Activated T-cell treated with anti-CD3 and anti-CD28 coated beads, Interleukin-2, amount 50 U/mL, for 72 hours (primary cell): ENCODE measurements at places on chromosomes 1 and 21.

- peak overlapping the region; percentile 100 for H3K27ac ChIP-seq
- H3K36me3 ChIP-seq: peaks cover 31% of the 10 kb centered on the region
- peak overlapping the region; percentile 91 for H3K4me3 ChIP-seq
- no peak for DNase-seq
- H3K27me3 ChIP-seq: no peaks in the 10 kb centered on the region
Measured at GRCh38 chr1:8879464-8879921, 1.0 kb upstream of the ENO1 start.

- no peaks in the 10 kb centered on the region for H3K36me3 ChIP-seq
- H3K4me3 ChIP-seq: no peak overlapping the region
- H3K27ac ChIP-seq: no peak overlapping the region
Measured at GRCh38 chr1:245292553-245292952, 137.8 kb downstream of the KIF26B start.

DNA sequence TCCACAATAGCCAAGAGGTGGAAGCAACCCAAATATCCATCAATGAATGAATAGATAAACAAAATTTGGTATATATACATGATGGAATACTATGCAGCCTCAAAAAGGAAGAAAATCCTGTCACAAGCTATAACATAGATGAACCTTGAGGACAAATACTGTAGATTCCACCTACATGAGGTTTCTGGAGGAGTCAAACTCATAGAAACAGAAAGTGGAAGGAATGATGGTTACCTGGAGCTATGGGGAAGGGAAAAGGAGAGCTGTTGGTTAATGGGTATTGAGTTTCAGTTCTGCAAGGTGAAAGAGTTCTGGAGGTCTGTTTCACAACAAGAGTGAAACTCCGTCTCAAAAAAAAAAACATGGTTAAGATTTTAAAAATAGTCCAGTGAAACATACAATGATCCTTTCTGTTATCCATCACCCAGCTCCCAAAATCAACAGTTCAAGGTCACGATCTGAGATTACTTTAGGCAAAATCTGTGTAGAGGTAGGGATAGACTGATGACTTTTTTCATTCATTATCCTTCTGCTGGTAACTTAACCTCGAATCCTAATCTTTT is 80.8 kb upstream of the HNRNPU start:
- H3K4me3 ChIP-seq: no peak overlapping the region
- no peaks in the 10 kb centered on the region for H3K36me3 ChIP-seq
- no peaks in the 10 kb centered on the region for H3K27me3 ChIP-seq
- H3K4me1 ChIP-seq: no peaks in the 10 kb centered on the region

DNA sequence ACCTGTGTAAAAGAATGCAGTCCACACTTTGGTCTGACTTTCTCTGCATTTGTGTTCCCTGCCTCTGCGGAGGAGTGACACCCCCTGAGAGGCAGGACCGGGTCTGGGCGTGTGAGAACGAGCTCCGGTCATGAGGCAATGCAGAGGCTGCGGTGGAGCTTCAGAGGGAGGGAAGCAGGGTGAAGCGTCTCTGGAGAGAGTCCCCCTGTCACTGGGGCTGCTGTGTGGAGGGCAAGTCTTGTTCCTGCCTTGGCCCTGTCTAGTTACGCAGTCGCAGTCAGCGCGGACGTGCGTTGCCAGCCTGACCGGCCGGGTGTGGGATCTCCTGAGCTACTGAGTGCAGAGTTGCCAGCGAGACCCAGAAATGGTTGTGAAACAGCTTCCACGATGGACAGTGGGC is 48.5 kb downstream of the BACE2 start:
- H3K36me3 ChIP-seq: no peaks in the 10 kb centered on the region
- no peak overlapping the region for H3K4me3 ChIP-seq
- no peak for DNase-seq
- peaks cover 28% of the 10 kb centered on the region for H3K27me3 ChIP-seq
- no peaks in the 10 kb centered on the region for H3K4me1 ChIP-seq

GRCh38 chr1:96922181-96922580 is 200.6 kb downstream of the PTBP2 start:
- DNase-seq: no peak
- H3K36me3 ChIP-seq: peaks cover 2% of the 10 kb centered on the region
- no peaks in the 10 kb centered on the region for H3K4me1 ChIP-seq
- no peak overlapping the region for H3K27ac ChIP-seq
- H3K4me3 ChIP-seq: no peak overlapping the region

- peaks cover 6% of the 10 kb centered on the region for H3K27me3 ChIP-seq
- no peaks in the 10 kb centered on the region for H3K4me1 ChIP-seq
- H3K27ac ChIP-seq: peak overlapping the region; percentile 38
- DNase-seq: no peak
- H3K4me3 ChIP-seq: no peak overlapping the region
Measured at GRCh38 chr1:197801684-197802083, 26.4 kb upstream of the DENND1B start.

GRCh38 chr1:175839779-175840669 is 96.6 kb upstream of the TNR start:
- H3K36me3 ChIP-seq: no peaks in the 10 kb centered on the region
- peaks cover 20% of the 10 kb centered on the region for H3K27me3 ChIP-seq
- DNase-seq: no peak
- H3K4me3 ChIP-seq: no peak overlapping the region
- H3K27ac ChIP-seq: no peak overlapping the region
- peaks cover 7% of the 10 kb centered on the region for H3K4me1 ChIP-seq

- no peak overlapping the region for H3K4me3 ChIP-seq
- H3K27me3 ChIP-seq: peaks cover 9% of the 10 kb centered on the region
- no peak overlapping the region for H3K27ac ChIP-seq
Measured at GRCh38 chr1:10701145-10701544, 95.3 kb downstream of the CASZ1 start.

DNA sequence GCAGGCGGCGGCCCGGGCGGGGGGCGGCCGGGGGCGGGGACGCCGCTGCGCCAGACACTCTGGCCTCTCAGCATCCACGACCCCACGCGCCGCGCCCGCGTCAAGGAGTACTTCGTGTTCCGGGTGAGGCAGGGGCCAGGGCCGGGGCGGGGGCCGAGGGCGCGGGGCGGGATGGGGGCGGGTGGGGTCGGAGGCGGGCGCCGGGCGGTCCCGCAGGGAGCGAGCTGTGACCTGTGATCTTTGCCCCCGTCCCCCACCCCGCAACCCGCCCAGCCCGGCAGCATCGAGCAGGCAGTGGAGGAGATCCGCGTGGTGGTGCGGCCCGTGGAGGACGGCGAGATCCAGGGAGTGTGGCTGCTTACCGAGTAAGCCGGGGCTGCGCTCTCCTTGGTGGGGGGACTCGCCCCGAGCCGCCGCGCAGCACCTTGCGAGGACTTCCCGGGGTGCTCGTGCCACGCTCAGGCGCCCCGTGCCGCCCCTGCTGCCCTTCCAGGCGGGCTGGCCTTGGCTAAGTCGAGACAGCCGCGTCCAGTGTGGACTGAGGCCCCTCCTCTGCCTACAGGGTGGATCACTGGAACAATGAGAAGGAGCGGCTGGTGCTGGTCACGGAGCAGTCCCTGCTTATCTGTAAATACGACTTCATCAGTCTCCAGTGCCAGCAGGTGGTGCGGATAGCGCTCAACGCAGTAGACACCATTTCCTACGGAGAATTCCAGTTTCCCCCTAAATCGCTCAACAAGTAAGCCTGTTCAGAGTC is 514 bp downstream of the TPRG1L start:
- H3K4me1 ChIP-seq: peaks cover 33% of the 10 kb centered on the region
- H3K27ac ChIP-seq: peak overlapping the region; percentile 62
- H3K4me3 ChIP-seq: peak overlapping the region; percentile 98
- peak; percentile 25 for DNase-seq

- DNase-seq: no peak
- no peak overlapping the region for H3K4me3 ChIP-seq
- H3K27ac ChIP-seq: no peak overlapping the region
Measured at GRCh38 chr1:25113086-25113485, 119.2 kb downstream of the SYF2 start.

DNA sequence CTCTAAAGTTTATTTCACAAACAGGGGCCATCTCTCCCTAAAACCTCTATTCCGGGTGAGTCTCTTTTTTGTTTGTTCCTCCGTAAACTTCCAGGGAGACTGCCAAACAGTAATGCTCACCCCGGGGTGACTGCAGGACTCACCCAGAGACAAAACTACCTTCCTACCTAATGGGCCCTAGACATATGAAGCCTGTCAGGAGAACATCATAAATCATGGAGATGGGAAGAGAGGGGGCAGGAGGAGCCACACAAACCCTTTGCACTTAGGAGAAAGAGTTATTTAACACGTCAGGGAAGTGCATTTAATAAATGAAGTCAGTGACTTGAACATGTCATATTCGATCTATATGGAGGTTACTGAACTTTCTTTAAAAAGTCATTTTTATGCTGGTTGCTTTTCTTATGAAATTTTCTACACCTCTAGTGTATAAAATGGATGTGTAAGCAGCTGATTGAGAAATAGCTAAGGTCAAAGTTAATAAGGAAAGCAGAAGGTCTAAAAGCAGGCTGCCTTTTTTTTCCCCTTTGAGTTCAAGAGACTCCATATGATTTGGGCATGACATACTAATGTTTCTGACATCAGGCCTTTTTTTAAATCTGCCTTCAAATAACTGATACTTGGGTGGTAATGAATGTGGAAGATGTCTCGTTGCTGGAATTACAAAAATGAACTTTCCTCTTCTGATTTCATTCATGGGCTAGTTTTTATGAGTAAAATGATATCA is 286.9 kb upstream of the USP25 start:
- DNase-seq: no peak
- H3K4me3 ChIP-seq: no peak overlapping the region
- H3K27ac ChIP-seq: no peak overlapping the region
- H3K4me1 ChIP-seq: peaks cover 16% of the 10 kb centered on the region
- H3K36me3 ChIP-seq: peaks cover 2% of the 10 kb centered on the region
- no peaks in the 10 kb centered on the region for H3K27me3 ChIP-seq

DNA sequence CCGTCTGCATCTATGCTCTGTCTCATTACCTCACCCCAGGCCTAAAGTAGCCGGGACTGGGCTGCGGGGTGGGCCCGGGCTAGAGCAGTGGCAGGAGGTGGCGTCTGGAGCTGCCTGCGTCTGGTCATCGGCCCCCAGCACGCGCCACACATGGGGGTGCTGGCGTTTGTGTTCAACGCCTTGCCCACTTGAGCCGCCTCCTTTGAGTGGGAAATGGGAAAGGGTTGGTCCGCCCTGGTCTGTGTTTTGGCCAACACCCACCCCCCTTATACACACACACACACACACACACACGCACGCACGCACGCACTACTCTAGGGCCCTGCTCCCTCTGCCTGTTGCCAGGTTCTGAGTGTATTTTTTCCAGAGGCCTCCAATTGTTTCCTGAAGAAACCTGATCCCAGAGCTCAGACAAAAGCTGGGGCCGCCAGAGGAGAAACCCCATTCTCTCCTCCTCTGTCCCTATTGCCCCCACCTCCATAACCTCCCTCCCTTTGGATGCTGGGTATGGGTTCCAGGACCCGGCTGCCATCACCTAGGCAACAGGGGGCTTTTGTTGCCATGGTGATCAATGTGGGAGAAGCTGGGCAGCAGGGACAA is 10.1 kb downstream of the VANGL2 start:
- H3K27me3 ChIP-seq: no peaks in the 10 kb centered on the region
- no peaks in the 10 kb centered on the region for H3K4me1 ChIP-seq
- H3K27ac ChIP-seq: no peak overlapping the region
- no peaks in the 10 kb centered on the region for H3K36me3 ChIP-seq

- no peak overlapping the region for H3K27ac ChIP-seq
- H3K36me3 ChIP-seq: no peaks in the 10 kb centered on the region
- DNase-seq: no peak
- H3K27me3 ChIP-seq: peaks cover 7% of the 10 kb centered on the region
- H3K4me3 ChIP-seq: no peak overlapping the region
Measured at GRCh38 chr1:24085546-24085945, 26.4 kb downstream of the MYOM3 start.

GRCh38 chr1:214523124-214523824 is 28.1 kb downstream of the PTPN14 start:
- H3K4me1 ChIP-seq: peaks cover 6% of the 10 kb centered on the region
- H3K27ac ChIP-seq: no peak overlapping the region
- no peak for DNase-seq

DNA sequence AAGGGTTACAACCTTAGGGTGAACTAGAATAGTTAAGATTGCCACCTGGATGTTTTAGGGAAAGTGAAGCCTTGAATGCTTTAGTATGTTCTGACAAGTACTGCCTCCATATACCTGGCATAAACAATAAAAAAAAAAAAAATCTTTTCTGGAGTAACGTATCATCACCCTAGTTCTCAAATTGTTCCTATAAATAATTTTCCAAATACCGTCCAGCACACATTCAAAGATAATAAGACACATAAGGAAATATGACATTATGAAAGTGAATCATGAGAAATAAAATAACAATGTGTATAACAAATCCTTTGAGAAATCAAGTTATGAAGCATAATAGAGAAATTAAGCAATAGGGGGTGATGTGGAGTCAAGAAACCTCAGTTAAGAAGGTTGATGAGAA is 20.6 kb downstream of the C1orf141 start:
- no peaks in the 10 kb centered on the region for H3K27me3 ChIP-seq
- no peaks in the 10 kb centered on the region for H3K36me3 ChIP-seq
- H3K4me1 ChIP-seq: peaks cover 5% of the 10 kb centered on the region
- no peak for DNase-seq

- H3K4me3 ChIP-seq: no peak overlapping the region
- H3K27ac ChIP-seq: no peak overlapping the region
- H3K36me3 ChIP-seq: no peaks in the 10 kb centered on the region
- H3K27me3 ChIP-seq: no peaks in the 10 kb centered on the region
Measured at GRCh38 chr1:195948123-195948895, 659.9 kb downstream of the KCNT2 start.

- no peak overlapping the region for H3K27ac ChIP-seq
- no peak overlapping the region for H3K4me3 ChIP-seq
- H3K27me3 ChIP-seq: no peaks in the 10 kb centered on the region
- DNase-seq: no peak
Measured at GRCh38 chr1:151367658-151368392, 4.7 kb downstream of the SELENBP1 start.

DNA sequence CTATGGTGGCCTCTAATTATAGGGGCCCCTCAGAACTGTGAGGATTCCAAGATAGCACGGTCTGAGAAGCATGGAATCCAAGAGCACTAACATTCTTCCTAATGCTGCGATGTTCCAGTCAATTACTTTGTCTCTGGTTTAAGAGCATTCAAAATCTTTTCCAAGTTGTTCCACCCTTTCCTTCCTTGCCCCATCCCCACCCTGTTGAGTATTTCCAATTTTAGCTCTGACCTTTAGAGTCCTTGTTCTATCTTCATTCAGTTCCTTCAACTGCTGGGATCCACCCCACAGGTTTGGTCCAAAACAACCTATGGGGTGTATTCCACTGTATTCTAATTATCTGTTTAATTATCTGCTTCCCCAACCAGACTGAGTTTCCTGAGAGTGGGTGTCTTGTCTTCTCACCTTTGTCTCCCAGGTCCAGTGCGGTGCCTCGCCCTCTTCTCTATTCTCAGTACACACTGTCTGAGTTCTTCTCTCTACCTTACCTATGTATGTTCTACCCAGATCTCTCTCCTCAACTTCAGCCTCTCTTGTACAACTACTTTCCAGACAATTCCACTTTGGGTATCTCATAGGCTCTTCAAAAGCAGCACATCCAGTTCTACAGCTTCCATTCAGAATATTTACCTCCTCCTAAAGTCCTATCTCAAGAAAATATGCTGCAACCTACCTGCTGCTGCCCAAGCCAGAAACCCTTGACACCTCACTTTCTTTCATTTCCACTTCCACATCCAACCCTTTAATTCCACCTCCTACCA is 25.0 kb upstream of the BCL9 start:
- H3K4me1 ChIP-seq: peaks cover 17% of the 10 kb centered on the region
- no peak overlapping the region for H3K27ac ChIP-seq
- no peak for DNase-seq
- no peaks in the 10 kb centered on the region for H3K27me3 ChIP-seq

GRCh38 chr1:27935721-27936120 is 921 bp downstream of the SMPDL3B start:
- DNase-seq: no peak
- H3K36me3 ChIP-seq: no peaks in the 10 kb centered on the region
- H3K27ac ChIP-seq: no peak overlapping the region
- H3K27me3 ChIP-seq: peaks cover 13% of the 10 kb centered on the region
- peaks cover 29% of the 10 kb centered on the region for H3K4me1 ChIP-seq
- no peak overlapping the region for H3K4me3 ChIP-seq
